Activated naive CD4-positive, alpha-beta T cell treated with anti-CD3 and anti-CD28 coated beads, Interleukin-2, amount 50 U/mL, for 72 hours (primary cell): ENCODE measurements at places on chromosomes 5 and 9. TPM values are rescaled to one million over a fixed set of nuclear protein-coding genes. Genes with fewer than 3 reads are reported as not detected.

DAPK1 gene
- total RNA-seq: 2.3 TPM

GARIN3 gene
- 0.47 TPM for total RNA-seq

SHISAL2B gene
- total RNA-seq: not detected

FOXI1 gene
- not detected for total RNA-seq

SPATA31A1 gene
- total RNA-seq: not detected

FOCAD gene
- total RNA-seq: 25.4 TPM

DTWD2 gene
- 4.0 TPM for total RNA-seq
